ENCODE measurements at places on chromosomes 3 and 15.

- DNase-seq = no peak
These were observed 82.3 kb downstream of the TNIK start for GRCh38 chr3:171377859-171378258.

DNA sequence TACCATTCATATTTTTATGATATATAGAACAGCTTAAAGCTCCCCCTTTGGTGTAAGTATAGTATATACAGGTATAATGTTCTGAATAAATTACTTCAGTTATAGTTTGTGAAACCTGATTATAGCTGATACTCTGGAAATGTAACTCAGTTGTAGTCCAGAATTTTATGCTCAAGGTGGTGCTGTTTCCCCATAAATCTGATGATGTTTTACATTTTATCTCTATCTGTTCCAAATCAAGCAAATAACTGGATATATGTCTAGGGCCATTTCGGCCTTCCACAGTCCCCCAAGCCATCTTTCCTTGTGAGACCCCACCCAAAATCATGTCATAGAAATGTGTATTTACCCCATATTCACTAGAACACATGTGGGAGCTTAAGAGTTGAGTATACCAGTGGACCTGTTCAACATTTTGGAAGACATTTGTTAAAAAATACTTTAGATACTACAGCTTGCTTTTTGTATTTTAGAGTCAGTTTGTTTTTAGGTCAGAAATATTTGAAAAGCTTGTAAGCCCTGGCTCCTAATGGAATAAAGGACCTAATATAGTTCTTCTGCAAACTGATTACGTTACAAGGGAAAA, 107.1 kb downstream of the ATG7 start:
- no peak for DNase-seq

DNA sequence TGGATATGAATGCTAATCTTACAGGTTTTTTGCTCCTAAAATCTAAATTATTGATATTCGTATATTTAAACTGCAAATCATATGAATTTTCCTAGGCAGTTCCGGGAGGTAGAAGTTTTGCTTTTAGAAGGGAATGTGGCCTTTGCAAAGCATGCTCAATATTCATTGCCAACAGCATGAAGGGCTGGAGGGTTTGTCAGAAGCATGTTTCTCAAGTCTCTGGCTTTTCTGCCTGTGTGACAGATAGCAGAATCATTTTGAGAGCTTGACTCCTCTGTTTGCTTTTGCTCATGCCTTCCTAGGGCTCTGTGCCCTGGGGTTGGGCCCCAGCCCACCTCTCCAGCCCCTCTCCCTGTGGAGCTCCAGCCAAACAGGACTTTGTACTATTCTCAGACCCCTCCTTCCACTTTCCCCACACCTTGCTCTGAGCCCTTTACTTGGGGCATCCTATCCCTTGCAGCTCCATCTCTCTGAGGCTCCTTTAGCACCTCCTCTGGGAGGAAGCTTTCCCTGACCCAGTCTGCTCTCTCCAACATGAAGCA, 91.3 kb downstream of the ARNT2 start:
- no peak for DNase-seq

DNA sequence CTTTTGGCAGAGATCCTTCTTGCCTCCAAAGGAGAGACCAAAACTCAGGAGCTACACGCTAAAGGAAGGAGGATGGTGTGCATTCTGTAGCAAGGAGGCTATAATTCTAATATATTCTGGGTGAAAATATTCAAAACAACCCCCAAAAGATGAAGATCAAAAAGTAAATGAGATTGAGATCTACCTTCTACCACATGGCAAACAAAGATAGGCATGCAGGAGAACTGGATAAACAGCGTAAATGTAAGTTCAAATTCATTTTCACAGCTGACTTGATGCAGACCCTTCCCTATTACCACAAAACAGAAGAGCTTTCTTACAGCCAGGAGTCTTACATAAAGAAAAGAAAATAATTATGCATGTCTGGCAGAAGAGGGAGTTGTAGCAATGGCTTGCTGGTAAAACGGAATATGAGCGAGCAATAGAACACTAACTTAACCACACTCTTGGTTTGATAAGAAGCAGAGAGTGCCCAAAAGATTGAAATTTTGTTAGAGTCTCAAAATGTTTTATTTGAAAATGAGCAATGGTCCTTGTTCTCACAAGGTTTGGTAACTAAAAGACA, 272.7 kb downstream of the MECOM start:
- DNase-seq = no peak

DNA sequence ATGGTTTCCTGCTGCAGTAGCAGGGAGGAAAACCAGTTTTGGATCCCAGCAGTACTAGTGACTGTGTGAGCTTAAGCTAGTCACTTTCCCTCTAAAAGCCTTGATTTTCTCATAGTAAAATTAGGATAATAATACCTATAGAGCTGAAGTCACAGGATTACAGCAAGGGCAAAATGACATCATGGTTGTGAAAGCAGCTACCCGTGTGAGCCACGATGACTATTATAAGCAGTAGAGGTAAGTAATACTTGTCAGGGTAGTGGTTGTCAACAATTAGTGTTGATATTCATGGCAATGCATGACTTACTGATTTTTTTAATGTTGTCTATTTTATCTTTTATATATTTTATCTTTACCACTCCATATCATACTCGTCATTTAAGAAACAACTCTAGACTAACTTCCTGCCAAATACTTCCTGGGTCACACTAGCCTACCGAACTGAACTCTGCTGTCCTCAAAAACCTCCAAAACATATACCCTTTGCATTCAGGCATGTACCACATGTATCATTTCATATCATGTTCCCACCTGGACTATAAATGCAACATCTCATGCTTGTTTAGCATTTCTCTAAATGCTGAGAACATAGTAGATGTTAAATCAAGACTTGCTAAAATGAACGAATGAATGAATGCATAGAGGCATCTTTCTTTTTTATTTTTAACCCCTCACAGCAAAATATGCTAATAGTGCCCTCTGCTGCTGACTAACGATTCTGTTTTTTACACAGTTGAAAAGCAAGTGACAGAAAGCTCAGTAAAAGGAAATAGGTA, 172.6 kb downstream of the P3H2 start:
- no peak for DNase-seq

- no peak for DNase-seq
These were observed 258.3 kb downstream of the CGGBP1 start for GRCh38 chr3:87800516-87800915.

All from stimulated activated CD4-positive, alpha-beta T cell treated with anti-CD3 and anti-CD28 coated beads, Interleukin-1b, Interleukin-23, amount 100 ng/mL, for 4 hours (primary cell).